ENCODE measurements at places on chromosomes 7 and 10.

DNA sequence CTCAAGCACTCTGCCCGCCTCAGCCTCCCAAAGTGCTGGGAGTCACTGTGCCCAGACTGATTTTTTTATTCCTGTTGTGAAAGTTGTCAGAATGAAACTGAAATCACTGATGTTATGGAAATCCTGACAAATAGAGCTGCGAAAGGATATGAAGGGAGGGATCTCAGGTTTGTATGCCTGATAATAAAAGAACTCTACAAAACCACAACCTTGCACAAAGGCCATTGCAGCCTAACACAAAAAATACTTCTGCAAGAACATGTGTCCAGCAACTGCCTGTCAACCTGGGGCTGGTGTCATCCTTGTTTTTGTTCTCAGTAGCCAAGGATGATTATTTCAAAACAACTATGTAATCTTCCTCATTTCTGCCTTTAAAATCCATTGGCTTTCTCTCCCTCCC lies 126.1 kb downstream of the NEBL start:
- no peak for DNase-seq

GRCh38 chr7:103799298-103799697 lies 190.2 kb downstream of the RELN start:
- DNase-seq, result no peak

DNA sequence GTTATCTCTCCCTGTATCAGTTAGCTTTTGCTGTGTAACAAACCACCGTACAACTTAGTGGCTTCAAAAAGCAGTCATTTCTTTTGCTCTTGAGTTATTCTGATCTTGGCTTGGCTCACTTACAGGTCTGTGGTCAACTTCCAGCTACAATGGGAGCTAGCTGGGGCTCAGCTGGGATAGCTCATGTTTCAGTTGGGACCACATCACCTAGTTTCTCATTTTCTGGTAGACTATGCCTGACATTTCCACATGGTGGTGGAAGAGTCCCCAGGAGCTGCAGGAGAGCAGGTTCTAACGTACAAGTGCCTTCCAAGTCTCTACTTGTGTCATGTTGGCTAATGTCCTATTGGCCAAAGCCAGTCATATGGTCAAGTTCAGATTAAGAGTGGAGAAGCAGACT lies 25.8 kb upstream of the PIP4K2A start:
- DNase-seq, result no peak

- no peak for DNase-seq
Observed at GRCh38 chr7:21256310-21256877, 171.5 kb upstream of the SP4 start.

DNA sequence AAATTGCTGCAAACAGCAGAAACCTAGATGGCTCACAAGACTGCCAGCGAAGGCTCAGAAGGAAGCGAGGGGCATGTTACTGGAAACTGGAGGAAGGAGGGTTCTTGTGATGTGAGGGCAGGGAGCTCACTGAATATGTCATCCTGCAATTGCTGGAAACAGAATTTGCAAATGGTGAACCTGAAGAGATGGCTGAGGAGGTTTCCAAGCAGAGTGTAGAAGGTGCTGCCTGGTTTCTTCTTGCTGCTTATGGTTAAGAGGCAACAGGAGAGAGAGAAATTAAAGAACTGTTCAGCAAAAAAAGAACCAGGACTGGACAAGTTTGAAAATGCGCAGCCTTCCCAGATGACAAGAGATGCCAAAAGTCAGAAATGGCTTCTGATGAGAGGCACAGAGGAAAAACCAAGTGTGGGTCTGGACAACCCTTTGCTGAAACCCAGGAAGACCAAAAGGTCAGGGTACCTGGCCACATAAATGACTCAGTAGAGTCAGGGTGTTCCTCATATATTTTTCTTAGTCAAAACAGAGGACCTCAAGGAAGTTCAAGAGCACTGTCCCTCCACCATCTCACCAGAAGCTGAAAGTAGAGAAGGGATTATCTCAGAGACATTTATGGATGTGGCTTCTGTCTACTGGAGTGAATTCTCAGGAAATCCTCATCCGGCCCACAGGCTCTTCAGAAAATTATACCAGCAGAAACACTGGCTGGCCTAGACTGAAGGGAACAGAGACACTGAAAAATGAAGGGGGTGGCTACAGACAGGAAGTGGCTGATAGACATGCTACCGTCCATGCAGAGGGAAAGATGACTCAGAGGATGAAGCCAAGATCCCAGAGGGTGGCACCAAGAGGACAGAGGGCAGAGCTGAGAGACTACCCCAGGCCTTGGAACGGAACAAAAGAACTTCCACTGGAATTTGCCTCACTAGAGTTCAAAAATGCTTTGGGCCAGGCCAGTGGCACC lies 10.1 kb downstream of the PAPOLB start:
- DNase-seq, result no peak

- DNase-seq, result no peak
Observed at GRCh38 chr10:78541481-78542140, 507.9 kb downstream of the RPS24 start.

DNA sequence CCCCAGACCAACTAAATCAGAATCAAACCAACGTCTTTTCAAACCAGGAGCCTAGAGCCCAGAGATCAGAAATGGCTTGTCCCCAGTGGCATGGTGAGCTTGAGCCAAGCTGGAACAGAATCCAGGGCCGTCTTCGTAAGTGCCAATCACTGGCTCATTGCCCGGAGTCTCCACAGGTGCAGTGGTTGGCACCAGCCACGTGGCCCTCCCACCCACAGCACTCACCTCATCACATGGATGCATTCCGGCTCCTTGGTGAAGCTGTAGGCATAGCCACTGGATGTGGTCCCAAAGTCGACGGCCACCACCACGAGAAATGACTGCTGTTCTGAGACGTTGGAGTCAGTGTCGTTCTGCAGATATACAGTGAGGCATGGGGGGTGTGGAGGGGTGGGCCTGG lies 37.4 kb downstream of the HSPA12A start:
- DNase-seq, result no peak
